ENCODE measurements at places on chromosomes 6 and 20.
A peak's percentile ranks its signal among the peaks of the same experiment; 100 is the strongest.

DNA sequence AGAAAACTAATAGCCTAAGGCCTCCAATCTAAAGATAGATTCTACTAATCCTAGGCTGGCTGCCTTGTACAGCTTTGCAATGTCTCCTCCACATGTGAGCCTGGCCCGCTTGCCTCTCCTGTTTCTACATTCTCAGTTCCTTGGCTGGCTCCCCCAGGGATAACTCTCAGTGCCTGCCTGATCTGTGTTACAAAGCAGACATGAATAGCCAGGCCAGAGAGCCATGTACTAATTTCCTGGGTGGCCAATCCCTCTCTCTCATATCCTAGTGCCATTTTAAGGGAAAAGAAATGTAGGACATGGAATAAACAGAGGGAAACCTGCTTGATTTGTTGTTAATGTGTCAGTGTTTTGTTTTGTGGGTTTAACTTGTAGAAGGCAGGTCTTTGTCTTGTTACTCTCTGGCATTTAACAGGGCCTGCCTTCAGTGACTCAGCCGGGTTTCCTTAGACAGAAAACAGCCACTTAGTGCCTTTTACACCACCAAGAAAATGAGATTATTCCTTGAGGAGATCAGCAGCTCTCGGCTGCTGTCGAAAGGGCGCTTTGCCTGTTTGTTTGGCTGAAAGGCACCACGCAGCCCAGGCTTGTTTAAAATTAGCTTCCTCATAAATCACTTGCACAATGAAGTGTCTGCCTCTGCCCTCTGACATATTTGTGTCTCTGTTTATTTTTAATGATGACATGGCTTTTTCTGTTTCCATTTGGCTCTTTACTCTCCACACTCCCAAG lies 702.7 kb downstream of the MAFB start:
- DNase-seq, result no peak

GRCh38 chr6:145015739-145016558 lies 719.4 kb downstream of the EPM2A start:
- peak; percentile 15 for DNase-seq

- DNase-seq, result no peak
Measured at GRCh38 chr6:118252474-118252873, 295.6 kb upstream of the PLN start.

GRCh38 chr6:29974901-29975560 lies 32.7 kb downstream of the HLA-A start:
- no peak for DNase-seq
